Amygdala (tissue), 56 donors: ENCODE measurements at places on chromosomes 13 and 19.

DNA sequence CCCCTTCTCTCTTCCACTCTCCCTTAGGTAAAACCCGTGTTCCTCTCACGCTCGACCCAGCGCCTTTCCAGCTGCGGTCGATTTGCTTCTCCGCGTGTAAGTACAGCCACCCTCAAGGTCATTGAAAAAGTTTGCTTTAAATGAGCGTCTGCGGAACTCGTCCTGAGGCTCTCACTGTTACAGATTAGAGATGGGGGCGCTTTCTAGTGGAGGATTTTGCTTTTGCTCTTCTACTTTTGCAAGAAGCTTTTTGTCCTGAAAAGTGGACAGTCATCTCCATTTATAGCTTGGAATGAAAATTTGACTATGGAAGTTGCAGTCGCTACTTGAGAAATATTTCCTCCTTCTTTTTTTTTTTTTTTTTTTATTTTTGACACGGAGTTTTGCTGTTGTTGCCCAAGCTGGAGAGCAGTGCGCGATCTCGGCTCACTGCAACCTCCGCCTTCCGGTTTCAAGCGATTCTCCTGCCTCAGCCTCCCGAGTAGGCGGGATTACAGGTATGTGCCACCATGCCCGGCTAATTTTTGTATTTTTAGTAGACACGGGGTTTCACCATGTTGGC lies 595 bp upstream of the RAB20 start:
- no peak for DNase-seq

- no peak for DNase-seq
Measured at GRCh38 chr19:31530781-31531180, 181.5 kb upstream of the TSHZ3 start.

- DNase-seq = no peak
Measured at GRCh38 chr13:67140006-67140405, 90.1 kb downstream of the PCDH9 start.

DNA sequence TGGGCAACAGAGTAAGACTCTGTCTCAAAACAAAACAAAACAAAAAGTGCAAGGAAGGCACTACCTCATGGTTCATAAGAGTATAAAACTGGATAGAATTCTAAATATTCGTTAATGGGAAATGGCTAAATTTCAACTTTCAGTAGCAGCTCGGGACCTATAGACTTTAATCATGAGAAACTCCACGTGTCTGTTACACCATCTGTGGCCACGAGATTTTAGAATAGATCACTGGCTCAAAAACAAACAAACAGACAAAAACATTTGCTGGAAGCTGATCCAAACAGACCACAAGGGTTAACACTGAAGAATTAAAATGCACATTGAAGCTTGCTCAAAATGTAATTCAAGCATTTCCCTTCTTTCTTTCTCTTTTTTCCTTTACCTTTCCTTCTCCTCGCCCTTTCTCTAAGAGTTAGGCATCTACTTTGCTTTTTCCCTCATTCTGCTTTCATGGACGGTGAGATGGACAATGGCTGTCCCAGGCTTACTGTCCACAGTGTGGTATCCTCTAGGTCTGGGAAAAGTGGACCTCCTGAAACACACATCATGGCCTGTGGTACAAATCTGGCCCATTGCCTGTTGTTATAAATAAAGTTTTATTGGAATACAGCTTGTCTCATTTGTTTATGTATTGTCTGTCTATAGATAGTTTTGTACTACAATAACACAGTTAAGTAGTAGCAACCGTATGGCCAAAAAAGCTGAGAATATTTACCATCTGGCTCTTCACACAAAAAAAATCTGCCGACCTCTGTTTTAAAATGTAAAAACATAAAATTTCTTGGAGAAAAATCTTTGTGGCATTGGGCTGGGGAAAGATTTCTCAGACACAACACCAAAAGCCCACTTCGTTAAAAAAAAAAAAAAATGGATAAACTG lies 10.3 kb downstream of the ELAVL1 start:
- DNase-seq = no peak

DNA sequence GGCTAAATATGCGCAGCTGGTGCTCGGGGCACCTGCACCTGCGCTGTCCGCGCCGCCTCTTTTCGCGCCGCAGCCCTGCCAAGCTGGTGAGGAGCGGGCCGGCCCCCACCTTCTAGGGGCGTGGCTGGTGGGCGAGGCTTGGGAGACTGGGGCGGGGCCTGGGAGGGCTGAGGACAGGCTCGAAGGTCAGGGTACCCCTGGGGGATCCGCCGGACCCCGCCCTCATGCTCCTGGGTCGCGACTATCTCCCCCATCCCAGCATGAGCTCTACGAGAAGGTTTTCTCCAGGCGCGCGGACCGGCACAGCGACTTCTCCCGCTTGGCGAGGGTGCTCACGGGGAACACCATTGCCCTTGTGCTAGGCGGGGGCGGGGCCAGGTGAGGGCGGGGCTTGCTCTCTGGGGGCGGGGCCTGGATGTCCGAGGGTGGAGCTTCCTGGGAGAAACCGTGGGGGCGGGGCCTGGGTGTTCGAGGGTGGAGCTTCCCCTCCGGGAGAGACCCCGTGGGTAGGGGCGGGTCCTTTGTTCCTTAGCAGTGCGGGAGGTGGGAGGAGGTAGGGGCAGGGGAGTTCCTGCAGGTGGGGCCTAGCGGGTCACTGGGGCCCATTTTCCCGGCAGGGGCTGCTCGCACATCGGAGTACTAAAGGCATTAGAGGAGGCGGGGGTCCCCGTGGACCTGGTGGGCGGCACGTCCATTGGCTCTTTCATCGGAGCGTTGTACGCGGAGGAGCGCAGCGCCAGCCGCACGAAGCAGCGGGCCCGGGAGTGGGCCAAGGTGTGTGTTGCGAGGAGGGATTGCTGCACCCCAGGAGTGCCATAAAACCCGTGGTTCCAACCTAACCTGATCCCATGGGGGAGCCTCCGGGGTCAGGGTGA lies 19.7 kb downstream of the PNPLA6 start:
- DNase-seq = no peak

GRCh38 chr19:1269478-1270212 lies 513 bp downstream of the CIRBP start:
- DNase-seq = peak; percentile 75
